Adipocyte (in vitro differentiated cells): ENCODE measurements at places on chromosomes 12 and 14.

DNA sequence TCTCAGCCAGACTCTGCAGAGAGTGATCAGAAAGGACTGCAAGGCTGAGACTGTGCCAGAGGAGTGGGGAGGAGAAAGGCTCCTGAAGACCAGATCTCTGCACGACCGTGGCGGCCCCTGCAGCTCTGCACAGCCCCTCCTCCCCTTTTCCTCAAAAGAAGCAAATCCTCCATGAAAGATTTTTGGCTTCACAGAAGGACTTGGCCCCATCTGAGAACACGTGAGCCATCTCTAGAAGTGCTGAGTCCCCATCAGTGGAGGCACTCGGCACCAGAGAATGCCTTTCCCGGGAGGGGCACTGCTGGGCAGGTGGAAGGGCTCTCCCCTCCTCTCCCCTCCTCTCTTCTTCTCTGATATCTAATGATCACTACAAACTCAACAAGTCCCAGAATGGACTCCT lies 6.8 kb downstream of the FIGNL2 start:
- DNase-seq, result no peak

DNA sequence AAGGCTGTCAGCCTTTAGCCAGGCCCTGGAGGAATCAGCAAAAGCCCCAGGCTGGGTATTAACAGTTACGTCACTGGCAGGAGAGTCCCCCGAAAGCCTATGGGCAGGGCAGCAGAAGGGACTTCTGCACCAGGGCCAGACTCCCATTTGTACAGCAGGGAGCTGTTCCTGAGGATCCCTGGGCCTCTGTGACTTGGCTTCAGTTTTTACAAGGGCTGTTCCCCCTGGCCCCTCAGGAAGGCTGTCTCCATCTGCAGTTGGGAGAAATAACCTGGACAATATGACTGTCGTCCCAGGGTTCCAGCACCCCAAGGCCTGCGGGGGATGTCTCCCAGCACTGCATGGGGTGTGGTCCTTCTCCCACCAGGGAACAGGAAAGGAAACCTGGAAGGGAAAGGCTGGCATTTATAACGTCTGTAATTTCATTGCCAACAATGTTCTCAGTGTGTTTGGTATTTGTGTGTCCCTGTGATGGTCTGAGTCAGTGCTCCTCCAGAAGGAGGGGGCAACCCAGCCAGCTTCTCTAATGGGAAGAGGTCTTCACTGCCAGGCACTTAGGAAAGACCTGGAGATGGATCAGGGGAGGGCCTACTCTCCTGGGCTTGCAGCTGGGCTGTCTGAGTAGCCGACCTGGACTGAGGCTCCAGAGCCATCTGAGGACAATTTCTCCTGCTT lies 42.4 kb downstream of the ERH start:
- peak; percentile 71 for DNase-seq

DNA sequence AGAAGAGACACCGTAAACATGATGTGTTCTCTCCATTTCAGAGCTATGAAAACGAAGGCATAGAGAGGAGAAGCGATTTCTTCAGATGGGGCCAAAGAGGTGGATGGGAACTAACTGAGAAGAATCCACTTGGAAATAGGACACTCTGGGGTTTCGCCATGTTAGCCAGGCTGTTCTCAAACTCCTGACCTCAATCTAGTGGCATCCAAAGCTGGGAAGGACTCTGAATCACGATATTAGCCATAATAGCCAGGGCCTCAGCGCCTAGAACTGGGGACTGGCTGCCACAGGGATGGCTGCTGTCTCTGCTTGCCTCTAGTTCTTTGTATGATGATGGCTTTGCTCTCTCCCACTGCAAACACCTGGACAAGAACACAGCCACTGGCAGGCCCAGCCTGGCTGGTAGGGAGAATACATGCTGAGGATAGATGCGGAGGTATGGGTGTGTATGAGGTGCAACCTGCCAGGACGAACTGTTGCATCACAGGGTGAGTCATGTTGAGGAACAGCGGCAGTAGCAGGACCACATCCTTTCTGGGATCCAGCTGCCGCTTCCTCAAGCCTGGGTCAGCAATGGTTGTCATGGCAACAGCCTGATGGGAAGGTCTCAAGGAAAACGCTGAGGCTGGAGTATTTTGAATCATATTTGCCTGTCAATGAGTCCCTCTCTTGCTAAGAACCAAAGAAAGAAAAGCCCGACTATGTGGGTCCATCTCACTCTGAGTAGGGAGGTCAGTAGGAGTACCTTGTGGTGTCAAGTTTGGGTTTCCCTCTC lies 31.1 kb downstream of the CCDC177 start:
- peak; percentile 36 for DNase-seq

- DNase-seq, result no peak
Measured at GRCh38 chr12:131218026-131218922, 264.6 kb downstream of the ADGRD1 start.

DNA sequence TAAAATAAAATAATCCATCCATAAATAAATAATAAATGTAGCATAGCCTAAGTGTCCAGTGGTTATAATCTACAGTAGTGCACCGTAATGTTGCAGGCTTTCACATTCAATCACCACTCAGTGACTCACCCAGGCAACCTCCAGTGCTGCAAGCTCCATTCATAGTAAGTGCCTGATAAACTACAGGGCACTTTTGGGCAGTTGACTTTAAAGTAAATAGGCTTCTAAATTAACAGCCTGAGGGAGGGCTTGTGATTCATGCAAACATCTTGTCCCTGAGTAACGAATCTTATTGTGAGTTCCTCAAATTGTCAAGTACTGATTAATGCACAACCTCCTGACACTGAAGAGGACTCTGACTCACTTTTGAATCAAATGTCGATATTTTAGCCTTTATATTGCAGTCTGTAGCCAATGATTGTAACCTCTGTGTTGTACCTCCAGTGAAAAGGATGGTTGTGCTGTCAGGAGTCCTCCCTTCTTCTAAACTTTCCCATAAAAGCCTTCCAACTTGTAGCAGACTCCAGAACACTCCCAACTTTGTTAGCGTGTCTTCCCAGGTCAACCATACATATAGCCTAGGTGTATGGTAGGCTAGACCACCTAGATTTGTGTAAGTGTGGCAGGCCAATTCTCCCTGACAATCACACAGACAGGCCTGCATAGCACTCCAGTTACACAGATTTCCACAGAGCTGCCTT lies 55.0 kb upstream of the BICD1 start:
- DNase-seq, result peak; percentile 79

DNA sequence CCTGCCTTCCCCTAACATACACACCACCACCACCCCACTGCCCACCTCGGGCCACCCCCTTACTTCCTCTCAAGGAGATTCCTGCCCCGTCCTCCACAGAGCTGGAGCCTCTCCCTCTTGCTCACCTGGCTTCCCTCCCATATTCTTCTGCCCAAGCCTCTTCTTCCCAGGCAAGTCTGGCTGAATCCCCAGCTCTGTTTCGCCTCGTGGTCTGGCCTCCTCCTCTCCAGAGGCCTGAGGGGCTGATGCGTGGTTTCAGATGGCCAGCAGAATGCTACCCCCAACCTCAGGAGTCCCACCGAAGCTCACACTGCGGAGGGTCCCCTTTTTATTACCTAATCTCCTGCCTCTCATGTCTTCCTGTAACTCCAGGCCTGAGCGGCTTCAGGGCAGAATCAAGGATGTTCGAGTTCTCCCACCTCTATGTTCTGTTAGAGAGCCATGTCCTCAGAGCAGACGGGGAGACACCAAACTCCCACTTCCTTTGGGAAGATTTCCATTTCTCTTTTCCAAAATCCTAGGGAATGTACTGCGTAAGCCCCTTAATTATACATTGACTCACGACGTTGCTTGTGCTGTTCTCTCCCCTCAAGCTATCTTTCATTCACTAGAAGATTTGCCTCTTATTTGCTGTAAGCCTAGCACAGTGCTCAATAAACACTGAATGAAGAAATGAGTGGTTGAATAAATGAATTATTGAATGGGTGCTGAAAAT lies 33.9 kb upstream of the LTBP2 start:
- DNase-seq, result no peak

- DNase-seq, result peak; percentile 43
Measured at GRCh38 chr14:100586403-100587085, 673 bp downstream of the BEGAIN start.

DNA sequence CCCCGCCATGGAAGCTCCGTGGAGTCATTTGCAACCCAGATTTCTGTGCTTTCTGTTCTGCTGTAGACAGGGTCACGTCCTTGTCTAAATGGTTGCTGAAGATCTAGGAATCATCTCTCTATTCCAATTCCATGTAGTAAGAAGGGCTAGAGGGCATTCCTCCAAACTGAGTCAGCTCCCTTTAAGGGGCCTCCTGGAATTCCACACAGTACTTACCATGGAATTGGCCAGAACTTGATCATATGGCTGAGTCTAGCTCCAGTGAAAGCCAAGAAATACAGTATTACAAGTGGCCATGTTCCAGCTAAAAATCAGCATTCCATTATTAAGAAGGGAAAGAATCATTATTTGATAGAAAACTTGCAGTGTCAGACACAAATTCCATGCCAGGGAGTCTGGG lies 171.9 kb downstream of the PRKCH start:
- peak; percentile 82 for DNase-seq

GRCh38 chr12:47303995-47304560 lies 224.3 kb upstream of the AMIGO2 start:
- DNase-seq, result no peak

DNA sequence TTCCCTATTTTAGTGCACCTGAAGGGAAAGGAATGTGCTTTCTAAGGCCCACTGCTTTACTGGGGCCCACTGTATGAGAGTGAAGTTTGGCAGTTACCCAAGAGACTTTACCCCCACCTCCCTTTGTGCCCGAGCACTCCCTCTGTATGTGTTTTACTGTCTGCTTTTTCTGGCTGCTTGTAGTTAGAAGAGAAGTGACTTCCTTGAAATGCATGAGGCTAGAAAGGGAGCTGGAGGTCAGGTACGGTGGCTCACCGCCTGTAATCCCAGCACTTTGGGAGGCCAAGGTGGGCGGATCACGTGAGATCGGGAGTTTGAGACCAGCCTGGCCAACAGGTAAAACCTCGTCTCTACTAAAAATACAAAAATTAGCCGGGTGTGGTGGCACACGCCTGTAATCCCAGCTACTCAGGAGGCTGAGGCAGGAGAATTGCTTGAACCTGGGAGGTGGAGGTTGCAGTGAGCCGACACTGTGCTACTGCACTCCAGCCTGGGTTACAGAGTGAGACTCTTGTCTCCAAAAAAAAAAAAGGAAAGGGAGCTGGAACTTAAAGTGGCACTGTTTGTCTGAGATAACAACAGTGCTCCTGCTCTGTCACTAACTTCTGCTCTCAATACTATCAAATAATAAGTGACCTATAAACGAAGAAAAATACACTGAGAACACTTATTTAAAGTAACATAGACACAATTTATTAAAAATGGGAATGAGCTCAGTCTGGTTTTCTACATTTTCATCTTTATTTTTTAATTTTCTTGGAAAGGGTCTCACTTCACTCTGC lies 5.8 kb downstream of the TRIP11 start:
- DNase-seq, result no peak

GRCh38 chr12:27119797-27120196 lies 37.4 kb upstream of the C12orf71 start:
- no peak for DNase-seq

GRCh38 chr12:7128681-7129286 lies at the start of gene RBP5:
TSS of gene RBP5 (minus strand) at chr12:7128889. CDS start at chr12:7128775, 114 bp downstream.
- no peak for DNase-seq

DNA sequence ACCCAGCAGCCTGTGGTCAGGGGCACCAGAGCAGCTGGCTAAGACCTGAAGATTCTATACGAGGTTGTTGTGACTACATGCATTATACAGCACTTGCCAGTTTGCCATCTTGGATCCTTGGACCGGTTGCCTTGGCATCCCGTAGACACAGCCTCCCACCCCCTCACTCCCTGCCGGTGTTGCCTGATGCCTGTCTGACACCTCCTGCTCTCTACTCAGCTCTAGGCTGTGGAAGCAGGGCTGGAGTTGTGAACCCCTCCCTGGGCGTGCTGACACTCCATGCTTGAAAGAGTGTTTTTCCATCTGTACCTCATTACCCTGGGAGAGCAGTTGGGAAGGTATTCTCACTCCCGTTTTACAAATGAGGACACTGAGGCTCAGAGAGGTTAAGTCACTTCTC lies 2.5 kb downstream of the CHGA start:
- DNase-seq, result no peak

DNA sequence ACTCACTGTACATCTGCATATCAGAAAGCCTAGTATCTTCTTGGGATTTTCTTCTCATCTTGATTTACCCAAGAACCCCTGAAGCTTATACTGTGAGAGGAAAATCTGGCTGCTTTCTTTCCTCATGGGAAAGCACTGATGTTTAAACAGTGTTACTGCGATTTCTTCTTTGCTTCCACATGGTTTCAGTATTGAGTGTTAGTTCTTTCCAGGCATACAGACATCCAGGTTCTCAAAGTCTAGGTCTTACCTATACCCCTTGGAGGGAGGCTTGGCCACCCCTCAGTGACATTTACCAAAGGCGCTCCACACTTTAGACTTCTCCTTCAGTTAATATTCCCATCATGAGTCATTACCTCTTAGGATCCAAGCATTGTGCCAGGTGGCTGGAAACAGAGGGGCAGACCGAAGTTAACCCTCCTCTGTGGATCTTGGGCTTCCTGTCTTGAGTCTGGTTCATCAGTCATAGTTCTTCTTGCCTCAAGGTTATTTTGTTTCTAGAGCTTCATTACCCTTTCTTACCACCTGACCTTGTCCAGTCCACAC lies 79.1 kb downstream of the TMEM117 start:
- no peak for DNase-seq

DNA sequence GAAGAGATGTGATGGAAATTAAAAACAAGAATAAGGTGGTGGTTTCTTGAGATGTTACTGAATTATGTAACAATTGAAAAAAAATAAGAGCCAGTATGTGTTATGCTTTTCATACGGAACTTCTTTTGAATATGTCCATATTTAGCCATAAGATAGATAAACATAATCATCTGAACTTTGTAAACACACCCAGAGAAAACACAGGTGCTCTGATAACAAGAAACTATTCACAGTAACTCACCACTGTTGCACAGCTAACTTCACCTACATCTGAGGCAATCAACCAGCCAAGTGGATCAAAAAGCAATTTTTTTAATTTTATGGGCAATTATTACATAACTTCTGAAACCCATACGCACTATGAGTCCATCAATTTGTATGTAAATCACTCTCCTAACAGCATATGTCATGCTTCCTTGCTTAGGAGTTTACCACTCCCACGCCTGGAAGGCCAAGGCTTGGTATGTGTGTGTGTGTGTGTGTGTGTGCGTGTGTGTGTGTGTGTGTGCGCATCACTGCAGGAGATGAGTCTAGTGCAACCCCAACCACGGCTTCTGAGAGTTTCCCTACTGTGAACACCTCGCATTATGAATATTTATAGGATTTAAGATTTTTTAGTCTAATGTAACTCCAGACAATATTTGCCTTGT lies 443.4 kb downstream of the BCAT1 start:
- DNase-seq, result no peak

DNA sequence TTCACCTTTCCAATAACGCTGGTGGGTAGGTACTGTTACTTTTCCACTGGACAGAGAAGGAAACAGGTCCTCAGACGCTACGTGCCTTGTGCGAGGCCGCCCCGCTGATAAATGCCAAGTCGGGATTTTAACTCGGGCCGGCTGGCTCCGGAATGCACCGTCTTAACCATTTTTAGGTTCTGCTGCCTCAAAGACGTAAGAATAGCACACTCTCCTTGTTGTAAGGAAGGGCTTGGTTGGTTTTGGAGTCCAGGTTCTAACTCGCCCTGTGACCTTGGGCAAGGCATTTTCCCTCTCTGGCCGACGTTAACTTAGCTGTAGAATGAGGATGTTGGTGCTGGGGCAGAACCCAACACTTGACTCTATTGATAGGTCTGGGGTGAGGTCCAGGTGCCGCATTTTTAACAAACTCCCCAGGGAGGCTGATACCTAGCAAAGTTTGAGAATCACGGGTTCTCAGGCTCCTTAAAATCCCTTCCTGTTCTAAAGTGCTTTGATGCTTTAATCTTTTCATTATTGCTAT lies 814 bp downstream of the ANKRD13A start:
- DNase-seq, result peak; percentile 81
